ENCODE measurements at places on chromosomes 6 and 20.

- no peak for DNase-seq
Observed at GRCh38 chr6:35850208-35850607, 45.1 kb downstream of the LHFPL5 start.

- no peak for DNase-seq
Observed at GRCh38 chr20:48669946-48670605, 157.7 kb downstream of the PREX1 start.

DNA sequence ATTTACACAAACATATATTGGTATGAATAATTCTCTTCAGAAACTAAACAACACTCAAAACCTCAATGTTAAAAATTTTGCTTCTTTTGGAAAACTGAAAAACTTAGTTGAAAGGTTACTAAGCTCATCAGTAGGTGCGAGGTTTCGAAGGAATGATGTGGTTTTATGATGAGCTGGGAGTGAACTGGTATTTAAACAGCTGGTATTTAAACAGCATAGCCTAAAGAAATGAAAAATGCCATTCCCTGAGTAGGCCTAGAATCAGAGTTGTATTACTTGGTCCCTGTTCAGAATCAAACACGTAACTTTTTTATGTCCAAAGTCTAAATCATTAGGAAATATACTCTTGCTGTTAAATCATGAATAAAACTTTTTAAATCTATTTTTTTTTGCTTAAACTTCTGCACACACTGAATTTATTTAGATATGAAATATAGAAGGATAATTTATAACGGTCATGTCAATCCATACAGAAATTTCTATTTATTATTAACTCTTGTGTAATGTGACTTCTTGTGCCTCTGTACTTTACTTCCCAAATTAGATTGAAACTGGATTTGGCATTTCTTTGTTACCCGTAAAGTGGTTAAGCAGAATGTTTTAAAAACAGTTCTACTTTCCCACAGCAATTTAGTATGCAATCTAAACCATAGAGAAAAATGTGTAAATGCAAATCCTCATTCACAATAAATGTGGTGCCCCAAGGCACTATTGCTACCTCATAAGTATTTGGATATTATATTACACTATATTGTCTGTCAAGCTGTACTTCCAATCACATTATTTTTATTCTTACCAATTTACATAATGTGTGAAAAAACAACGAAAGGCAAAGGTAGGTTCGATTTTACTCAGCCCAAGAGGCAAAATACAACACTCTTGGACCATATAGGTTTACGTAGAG is 124.1 kb downstream of the HS3ST5 start:
- no peak for DNase-seq

GRCh38 chr20:52473186-52473585 is 281.6 kb upstream of the ZFP64 start:
- DNase-seq, result no peak

- DNase-seq, result no peak
Observed at GRCh38 chr6:44156494-44157151, 2.0 kb upstream of the CAPN11 start.

- DNase-seq, result no peak
Observed at GRCh38 chr6:117345292-117345610, 79.9 kb downstream of the VGLL2 start.

- no peak for DNase-seq
Observed at GRCh38 chr6:17218749-17219093, 62.4 kb upstream of the RBM24 start.

DNA sequence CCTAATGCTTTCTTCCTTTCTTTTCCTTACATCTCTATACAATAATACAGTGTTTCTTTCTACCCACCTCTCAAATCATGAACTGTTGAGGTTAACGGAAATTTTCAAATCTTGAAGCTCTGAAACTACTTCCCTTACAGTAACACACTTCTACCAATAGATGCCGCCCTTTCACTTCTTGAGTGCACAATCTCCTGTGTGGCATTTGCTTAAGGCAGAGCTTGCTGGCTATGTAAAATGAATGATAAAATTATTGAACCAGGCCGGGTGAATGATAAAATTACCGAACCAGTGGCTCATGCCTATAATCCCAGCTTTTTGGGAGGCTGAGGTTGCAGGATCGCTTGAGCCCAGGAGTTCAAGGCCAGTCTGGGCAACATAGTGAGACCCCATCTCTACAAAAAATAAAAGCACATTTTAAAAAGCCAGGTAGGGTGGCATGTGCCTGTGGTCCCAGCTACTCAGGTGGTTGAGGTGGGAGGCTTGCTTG is 56.8 kb downstream of the KCNS1 start:
- peak; percentile 36 for DNase-seq

DNA sequence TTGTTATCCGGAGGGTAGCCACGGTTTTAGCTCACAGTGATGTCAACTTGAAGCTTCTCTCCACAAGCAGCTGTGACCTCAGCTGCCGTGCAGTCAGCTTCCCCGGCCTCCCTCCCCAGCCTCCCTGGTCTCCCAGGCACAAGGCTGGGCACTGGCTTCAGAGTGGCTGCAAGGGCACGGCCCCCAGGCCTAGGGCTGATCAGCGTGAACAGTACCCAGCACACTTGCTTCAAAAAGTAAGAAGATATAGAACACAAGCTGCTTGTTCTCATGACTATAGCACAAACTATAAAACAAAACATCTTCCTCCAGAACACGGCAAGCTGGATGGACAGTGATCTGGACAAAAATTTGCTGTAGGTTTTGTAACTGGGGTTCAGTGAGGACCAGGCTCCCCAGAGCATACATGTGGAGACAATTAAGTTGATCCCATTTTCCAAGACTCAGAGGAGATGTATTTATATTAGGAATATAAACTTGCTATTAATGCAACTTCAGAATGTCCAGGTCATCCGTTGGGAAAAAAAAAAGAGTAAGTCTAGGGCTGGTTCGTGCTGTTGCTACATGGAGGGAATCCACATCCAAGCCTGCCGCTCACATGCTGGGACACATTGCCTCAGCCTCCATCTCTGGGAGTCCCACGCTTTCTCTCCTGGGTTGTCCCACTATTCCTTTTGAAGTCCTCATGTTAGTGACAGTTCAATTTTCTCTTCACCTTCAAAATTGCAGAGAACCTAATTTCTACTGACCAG is 199.4 kb upstream of the THBS2 start:
- DNase-seq, result no peak

DNA sequence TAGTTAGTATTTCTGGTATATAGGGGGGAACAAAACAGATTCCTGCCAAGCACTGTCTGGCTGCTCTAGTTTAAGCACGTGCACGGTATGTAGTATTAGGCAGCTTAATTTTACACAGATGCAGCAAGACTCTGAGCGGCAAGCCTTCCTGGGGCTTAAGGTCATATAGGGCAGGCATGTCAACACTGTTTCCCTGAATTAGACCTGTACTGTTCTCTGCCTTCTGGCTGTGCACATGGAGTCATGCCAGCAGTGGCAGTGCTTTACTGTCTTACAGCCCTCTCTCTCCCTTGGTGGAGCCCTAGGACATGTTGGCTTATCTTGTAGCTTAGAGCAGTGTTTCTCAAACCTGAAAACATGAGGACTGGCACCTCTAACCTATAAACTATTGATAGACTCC is 56.6 kb downstream of the PHF20 start:
- DNase-seq, result peak; percentile 31

GRCh38 chr6:66508433-66508832 is 801.4 kb upstream of the EYS start:
- no peak for DNase-seq

All from SK-N-SH (cell line).